ENCODE measurements at places on chromosomes 6 and 20.

DNA sequence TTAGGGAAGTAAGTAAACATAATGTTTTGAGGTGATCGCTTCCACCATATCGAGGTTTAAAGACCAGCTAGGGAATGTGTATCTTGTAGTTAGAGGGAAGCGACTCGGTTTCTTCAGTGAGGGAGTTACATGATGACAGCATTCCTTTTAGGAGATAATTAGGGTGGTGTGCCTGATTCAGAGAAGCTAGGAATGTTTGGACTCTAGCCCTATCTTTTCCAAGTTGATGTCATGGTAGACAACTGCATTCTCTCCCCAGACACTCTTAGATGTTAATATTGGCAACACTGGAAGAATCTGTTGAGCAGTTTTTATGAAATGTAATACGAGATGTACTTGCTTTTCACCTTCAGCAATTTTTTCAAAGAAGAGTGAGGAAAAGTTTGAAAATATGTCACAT, 12.9 kb upstream of the HIVEP1 start:
- DNase-seq: no peak

DNA sequence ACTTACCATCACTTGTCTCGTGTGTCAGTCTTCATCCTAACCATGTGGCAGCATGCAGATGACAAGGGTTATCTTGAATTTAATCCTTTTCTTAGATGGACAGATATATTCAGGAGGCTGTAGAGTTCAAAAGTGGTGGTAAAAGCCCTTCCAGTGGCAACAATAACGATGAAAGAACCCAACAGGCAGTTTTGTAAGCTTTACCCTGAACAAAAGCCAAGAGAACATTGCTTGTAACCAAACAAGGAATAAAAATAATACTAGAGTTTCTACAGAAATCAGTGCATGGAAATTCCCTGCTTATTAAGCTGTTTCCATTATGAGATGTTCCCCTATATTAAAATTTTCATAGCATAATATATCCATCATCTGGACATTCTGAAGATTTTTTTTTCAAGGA, 69.7 kb downstream of the PDE7B start:
- DNase-seq: no peak

GRCh38 chr6:16179970-16180431, 51.1 kb downstream of the MYLIP start:
- no peak for DNase-seq

- no peak for DNase-seq
Measured at GRCh38 chr20:1934721-1935573, 39.7 kb downstream of the SIRPA start.

GRCh38 chr20:59733351-59733750, 129.0 kb downstream of the PHACTR3 start:
- DNase-seq: no peak

- DNase-seq: no peak
Measured at GRCh38 chr6:11033825-11034224, 10.3 kb downstream of the ELOVL2 start.

DNA sequence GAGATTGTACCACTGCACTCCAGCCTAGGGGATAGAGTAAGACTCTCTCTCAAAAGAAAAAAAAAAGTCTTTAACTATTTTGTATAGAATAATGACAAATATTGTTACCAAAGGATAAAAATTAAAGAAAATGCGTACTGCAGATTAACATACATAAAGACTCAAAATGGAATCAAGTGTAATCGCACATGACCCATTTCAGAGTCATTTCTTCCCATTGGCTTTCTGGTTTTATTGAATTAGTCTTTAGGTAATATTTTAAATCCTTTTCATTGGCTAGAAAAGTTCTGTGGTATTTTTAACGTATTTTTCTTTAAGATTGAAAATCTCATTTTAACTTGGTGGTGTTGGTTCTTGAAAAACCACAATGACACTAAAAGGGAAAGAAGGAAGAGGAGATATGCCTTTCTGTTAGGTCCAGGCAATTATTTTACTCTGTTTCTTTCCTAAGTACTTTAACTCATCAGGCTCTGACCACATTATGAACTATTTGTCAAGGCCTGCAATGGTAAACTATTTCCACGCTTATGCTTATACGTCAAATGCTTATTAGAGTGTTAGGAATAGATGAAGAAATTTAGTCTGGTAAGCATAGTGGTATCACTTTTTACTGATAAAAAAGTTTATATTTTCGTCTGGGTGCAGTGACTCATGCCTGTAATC, 52.3 kb downstream of the PLEKHG1 start:
- DNase-seq: no peak

- DNase-seq: no peak
Measured at GRCh38 chr6:87968435-87969278, 79.0 kb upstream of the SPACA1 start.

DNA sequence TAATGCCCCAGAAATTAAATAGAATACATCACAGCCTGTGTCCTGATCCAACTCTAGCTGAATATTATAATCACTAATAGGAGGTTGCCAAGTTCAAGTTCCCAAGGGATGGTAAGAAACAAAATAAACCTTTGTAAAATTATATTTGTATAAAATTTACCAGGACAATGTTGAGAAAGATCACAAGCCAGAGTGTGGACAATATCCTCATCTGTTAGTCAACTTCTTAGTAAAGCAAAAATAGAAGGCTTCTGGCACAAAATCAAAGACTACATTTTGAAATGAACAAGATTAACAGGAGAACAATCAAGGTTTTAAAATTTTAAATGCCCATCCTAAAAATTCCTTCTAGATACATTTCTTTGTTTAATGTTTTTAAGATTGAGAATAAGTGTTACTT, 290.4 kb upstream of the HSF2 start:
- no peak for DNase-seq

- no peak for DNase-seq
Measured at GRCh38 chr6:20060252-20060651, 152.0 kb downstream of the MBOAT1 start.

DNA sequence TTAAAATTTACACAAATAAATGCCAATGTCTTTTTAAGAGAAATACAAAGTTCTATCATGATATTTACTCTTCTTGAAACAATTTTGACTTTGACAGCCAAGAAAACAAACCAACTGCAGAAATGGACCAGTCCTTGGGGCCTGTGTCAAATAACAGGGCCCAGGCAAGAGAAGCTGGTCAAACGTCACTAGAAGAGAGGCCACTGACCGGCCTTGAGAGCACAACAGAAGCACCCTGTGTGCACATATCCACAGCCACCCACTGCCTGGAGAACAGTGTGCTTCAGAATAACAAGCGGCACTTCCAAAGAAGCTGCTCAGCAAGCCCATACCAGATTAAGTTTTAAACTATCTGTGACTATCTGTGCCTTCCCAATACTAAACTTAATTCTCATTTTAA, 14.8 kb downstream of the APMAP start:
- no peak for DNase-seq

GRCh38 chr20:54366669-54367344, 108.6 kb upstream of the DOK5 start:
- DNase-seq: no peak

GRCh38 chr6:10743515-10743914, 4.1 kb upstream of the TMEM14B start:
- DNase-seq: no peak

GRCh38 chr6:166025149-166025898, 142.3 kb downstream of the TBXT start:
- DNase-seq: no peak

DNA sequence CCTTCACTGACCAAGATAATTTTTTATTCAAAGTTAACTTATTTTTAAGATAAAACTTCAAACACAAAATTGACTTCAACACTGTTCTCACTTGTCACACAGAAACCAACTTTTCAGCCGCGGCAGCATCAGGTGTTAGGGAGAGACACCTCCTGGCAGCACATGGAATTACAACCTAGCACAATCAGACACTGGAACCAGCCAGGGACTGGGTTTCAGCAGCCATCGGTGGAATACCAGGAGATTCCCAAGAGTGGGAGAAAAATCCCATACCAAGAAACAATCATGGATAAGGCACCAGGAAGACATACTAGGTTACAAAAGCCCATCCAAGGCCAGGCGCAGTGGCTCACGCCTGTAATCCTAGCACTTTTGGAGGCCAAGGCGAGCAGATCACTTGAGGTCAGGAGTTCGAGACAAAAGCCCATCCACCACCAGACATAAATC, 70.0 kb downstream of the SNX5 start:
- peak; percentile 37 for DNase-seq

- DNase-seq: no peak
Measured at GRCh38 chr6:72218125-72218524, 331.8 kb downstream of the RIMS1 start.

DNA sequence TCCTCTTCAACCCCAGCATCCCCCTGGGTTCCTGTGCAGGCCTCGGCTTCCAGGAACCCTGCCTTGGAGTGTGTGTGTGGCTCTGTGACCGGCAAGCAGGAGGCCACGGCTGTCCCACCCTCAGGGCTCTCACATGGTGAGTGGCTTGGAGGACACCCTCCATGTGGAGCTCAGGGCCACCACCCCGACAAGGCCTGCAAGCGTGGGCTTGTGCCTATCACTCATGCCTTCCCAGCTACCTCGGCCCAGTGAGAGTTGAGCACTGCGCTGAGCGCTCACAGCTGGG, 76.7 kb downstream of the DACT2 start:
- DNase-seq: no peak

GRCh38 chr20:10963717-10964266, 290.0 kb upstream of the JAG1 start:
- no peak for DNase-seq

GRCh38 chr20:44089987-44090674, 96.9 kb downstream of the JPH2 start:
- no peak for DNase-seq

DNA sequence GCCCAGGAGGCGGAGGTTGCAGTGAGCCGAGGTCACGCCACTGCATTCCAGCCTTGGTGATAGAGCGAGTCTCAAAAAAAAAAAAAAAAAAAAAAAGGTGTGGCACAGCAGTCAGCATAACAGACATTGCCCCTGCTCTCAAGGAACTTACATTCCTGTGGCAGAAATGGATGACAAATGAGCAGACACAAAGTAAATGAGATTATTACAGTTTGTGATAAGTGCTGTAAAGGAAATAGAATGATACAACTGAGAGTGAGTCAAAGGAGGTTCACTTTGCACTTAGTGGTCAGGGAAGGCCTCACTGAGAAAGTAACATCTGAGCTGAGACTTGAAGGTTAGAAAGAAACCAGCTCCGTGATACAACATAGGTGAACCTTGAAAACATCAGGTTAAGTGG, 36.4 kb downstream of the CEP250 start:
- no peak for DNase-seq

- no peak for DNase-seq
Measured at GRCh38 chr6:26195924-26196845, 109.0 kb downstream of the HFE start.

- DNase-seq: no peak
Measured at GRCh38 chr6:133474516-133474915, 233.4 kb downstream of the EYA4 start.

DNA sequence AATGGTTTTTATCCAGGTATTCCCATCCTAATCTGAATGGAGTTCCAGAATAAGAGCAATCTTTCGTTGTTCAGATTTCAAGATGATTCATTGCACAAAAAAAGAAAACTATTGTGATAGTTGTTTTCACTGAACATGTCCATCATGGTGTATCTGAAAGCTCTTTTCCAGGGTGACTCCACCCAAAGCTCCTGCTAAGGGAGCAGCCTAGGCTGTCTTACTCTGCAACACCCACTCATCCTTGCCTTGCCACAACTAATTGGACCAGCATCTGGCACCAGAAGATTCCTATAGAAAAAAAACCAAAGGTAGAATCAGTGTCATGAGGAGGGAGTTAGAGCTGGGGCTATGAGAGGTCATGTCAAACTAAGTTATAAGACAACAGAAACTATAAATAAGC, 7.9 kb upstream of the SYNCRIP start:
- no peak for DNase-seq

GRCh38 chr6:154996841-154997311, 1.8 kb downstream of the TIAM2 start:
- DNase-seq: no peak

DNA sequence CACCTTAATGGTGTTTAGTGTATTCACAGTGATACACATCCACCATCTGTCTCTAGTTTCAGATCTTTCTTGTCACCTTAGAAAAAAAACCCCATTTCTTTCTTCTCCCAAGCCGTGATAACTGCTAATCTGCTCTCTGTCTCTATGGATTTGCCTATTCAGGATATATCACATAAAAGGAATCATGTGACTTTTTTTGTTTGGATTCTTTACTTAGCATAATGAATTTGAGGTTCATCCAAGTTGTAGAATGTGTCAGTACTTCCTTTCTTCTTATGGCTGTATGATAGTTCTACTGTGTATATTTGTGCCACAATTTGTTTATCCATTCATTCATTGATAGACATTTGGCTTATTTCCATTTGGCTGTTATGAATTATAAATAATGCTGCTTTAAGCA, 57.1 kb downstream of the ITCH start:
- DNase-seq: no peak

- no peak for DNase-seq
Measured at GRCh38 chr6:17032988-17033634, 68.7 kb upstream of the STMND1 start.

DNA sequence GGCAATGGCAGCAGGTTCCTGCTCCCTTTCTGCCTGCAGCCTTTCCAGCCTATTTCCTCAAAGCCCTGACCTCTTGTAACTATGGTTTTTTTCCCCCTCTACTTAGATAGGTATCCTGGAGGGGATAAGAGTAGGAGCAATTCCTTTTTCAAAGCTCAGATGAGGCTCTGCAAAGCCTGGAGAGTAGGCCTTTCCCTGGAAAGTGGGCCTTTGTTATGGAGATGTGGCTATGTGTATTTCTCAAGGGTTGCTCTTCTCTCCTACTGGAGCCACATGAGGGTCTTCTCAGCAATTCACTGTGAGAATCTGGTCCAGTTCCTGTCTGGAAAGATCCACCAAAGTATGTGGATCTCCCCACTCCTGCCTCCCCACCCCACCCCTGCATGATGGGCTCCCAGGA, 96.0 kb downstream of the DTD1 start:
- no peak for DNase-seq

GRCh38 chr6:147170269-147170668, 33.9 kb upstream of the STXBP5 start:
- no peak for DNase-seq

GRCh38 chr6:67646550-67646949, 988.5 kb upstream of the ADGRB3 start:
- no peak for DNase-seq

DNA sequence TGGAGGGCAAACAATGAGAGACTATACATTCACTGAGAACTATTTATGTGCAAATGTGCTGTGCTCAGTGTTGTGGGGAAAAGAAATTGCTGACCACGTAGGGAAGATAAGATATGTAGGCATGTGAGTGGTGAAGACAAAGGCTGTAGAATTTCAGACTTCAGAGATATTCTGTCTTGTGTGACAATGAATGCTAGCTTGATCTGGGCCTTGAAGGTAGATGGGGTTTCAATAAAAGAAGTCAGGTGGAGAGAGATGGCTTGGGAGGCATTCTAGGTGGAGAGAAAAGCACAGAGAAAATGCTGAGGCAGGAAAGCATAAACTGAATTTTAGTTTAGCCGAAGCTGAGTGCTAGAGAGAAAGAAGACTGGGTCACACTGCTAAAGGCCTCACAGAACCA, 56.8 kb upstream of the EEF1A1 start:
- no peak for DNase-seq

GRCh38 chr6:155030148-155030720, 35.1 kb downstream of the TIAM2 start:
- no peak for DNase-seq

GRCh38 chr6:53565886-53566285, 21.0 kb upstream of the GCLC start:
- no peak for DNase-seq

- no peak for DNase-seq
Measured at GRCh38 chr6:108247965-108248536, 12.8 kb downstream of the SNX3 start.

GRCh38 chr20:48682529-48683363, 145.1 kb downstream of the PREX1 start:
- DNase-seq: no peak
